Left forelimb (tissue), 1 donor: ENCODE measurements at places on chromosomes 2 and 18.

GRCh38 chr18:21604671-21605070 is 4.2 kb upstream of the ESCO1 start:
- no peak for DNase-seq

- DNase-seq, result no peak
These were observed 168.8 kb downstream of the SMAD7 start for GRCh38 chr18:48781988-48782363.

DNA sequence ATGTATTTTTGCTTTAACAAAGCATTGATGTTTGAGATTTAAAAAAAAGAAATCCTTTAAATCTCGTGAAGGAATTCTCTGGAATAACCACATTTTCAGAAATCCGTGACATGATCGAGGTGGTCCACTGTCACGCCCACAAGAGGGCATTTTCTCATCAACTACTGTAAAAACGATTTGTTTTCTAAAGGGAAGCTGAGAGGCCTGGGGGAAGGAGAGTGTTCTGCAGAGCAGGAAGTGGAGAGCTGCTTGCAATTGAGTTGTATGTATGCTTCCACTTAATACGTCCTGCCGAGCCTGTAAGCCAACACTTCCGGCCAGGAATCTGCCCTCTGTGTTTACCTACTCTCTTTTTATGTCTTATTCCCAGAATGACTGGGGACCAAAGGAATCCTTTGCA is 19.4 kb downstream of the KLHL29 start:
- DNase-seq, result no peak

DNA sequence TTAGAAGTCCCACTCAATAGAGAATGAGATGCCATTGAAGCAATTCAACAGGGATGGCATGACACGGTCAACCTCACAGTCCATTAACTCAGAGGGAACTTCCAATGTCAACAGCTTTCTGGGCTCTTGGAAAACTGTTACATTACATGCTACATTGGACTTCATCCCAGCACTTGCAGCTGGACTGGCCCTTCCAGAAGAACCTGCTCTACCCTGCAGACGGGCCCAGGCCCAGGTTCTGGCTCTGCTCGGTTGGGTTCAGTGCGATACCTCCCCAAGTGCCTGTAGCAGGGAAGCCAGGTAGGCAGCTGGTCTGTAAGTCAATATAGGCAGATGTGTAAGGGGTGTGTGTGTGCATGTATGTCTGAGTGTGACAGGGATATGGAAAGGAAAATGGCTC is 12.9 kb downstream of the LAMA1 start:
- DNase-seq, result no peak

GRCh38 chr2:8922431-8922830 is 81.1 kb downstream of the MBOAT2 start:
- no peak for DNase-seq

DNA sequence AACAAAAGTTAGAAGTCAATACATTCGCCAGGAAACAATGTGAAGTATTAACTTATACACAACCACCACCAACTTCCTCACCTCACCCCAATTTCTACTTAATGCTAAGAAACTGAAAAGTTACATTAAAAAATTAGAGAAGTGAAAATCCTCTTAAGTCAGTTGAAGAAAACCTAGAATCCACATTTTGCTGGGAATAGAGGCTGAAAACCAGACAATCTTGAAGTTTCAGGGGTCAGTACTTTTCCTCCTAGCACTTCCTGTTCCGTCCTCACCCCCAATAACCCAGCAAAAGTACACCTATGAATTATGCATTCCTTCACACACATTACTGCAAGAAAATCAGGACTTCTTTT is 6.3 kb downstream of the YES1 start:
- DNase-seq, result no peak

DNA sequence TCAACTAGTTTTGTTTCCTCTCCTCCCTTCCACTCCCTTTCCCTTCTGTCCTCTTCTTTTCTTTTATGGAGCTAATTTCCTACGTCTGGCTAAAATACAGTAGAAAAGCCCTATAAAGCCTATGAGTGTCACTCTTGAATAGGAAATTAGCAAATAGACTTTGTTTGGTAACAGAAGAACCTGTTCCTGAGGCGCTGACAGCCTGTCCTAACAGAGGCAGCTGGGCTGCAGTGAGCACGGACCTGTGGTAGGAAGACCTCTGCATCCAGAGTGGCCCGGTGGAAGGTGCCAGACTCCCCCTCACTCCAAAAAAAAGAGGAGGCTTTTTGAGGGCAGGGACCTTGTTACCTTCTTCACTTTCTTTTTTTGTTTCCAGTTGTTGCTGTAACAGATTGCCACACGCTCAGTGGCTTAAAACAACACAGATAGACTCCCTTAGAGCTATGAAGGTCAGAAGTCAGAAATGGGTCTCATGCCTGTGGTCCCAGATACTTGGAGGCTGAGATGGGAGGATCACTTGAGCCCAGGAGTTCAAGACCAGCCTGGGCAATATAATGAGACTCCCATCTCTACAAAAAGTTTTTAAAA is 81.2 kb upstream of the TXNDC2 start:
- no peak for DNase-seq

DNA sequence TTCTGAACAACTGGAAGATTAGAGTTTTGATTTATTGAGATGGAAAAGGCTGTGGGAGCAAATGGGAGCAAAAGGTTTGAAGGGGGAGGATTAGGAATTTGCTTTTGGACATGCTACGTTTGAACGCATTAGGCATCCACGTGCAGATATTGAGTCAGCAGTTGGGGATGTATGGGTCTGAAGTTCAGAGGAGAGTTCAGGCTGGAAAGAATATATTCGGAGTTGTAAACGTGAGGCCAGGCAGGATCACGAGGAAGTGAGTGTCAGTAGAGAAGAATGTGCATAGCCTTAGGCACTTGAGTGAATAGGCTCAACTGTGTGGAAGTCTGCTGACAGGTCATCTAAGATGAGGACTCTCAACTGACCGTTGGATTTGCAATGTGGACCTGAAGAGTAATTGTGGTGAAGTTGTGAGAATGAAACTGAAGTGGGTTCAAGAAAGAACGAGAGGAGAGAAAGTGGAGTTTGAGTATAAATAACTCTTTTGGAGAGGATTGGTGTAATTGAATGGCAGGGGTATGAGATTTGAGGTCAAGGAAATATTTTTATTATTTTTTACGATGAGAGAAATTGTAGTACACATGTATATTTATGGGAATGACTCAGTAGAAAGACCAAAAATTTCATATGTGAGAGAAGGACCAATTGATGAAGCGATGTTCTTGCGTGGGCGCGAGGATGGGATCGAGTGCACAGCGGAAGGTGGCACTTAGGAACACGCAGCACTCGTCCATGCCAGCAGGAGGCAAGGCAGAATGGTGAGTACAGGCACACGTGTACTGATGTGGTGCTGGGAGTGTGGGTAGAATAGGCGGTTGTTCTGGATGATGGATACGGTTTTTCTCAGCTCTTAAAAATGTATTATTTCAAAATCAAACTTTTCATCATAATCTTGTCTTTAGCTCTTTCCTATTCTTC is 40.5 kb upstream of the POLE4 start:
- no peak for DNase-seq

GRCh38 chr2:10079870-10080535 is at the start of gene CYS1:
CYS1 (minus strand) TSS chr2:10080411; CDS start chr2:10080223, 188 bp downstream.
- no peak for DNase-seq

- no peak for DNase-seq
These were observed 1846.4 kb upstream of the PIK3C3 start for GRCh38 chr18:40108596-40108995.

DNA sequence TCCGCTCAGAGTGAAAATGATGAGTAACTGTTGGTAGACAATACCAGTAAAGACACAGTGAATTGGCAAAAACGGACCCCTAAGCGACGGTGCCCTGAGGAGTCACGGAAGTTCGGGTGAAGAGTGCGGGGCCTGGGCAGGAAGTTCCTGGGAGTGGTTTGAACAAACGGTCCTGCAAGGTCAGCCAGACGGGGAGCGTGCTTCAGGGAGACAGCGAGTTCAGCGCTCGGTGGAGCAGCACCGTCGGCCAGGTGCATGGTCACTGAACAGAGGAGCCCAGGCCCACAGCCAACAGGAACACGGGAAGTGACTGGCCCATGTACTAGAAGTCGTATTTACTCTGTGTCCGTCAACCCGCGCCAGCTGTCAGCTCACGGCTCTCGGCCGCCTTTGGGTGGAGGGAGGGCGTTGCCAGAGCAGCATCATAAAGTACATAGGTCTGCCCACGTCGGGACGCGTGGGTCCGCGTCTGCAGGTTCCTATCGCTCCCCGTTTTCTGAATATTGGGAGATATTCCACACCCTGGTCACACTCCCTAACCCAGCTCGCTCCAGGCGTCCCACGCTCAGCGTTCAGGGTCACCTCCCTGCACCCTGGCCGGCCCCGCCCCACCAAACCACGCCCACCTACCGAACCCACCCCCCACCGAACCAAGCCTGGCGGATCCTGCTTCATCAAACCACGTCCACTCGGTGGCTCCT is 75.6 kb upstream of the UXS1 start:
- no peak for DNase-seq
